ENCODE measurements at places on chromosomes 5 and 9. TPM values are rescaled to one million over a fixed set of nuclear protein-coding genes. Genes with fewer than 3 reads are reported as not detected.

GRCh38 chr5:139765409-139766217 is 30.0 kb upstream of the PSD2 start:
- DNase-seq: peak; percentile 86
- H3K4me1 ChIP-seq: peaks cover 8% of the 10 kb centered on the region
- H3K27ac ChIP-seq: no peak overlapping the region
- no peaks in the 10 kb centered on the region for H3K36me3 ChIP-seq
- peaks cover 24% of the 10 kb centered on the region for H3K27me3 ChIP-seq
- peak overlapping the region; percentile 62 for H3K4me3 ChIP-seq

GRCh38 chr9:76137931-76138330 is 247.5 kb downstream of the PCSK5 start:
- H3K36me3 ChIP-seq: peaks cover 11% of the 10 kb centered on the region
- H3K27me3 ChIP-seq: no peaks in the 10 kb centered on the region
- H3K4me1 ChIP-seq: peaks cover 9% of the 10 kb centered on the region
- H3K4me3 ChIP-seq: no peak overlapping the region

DNA sequence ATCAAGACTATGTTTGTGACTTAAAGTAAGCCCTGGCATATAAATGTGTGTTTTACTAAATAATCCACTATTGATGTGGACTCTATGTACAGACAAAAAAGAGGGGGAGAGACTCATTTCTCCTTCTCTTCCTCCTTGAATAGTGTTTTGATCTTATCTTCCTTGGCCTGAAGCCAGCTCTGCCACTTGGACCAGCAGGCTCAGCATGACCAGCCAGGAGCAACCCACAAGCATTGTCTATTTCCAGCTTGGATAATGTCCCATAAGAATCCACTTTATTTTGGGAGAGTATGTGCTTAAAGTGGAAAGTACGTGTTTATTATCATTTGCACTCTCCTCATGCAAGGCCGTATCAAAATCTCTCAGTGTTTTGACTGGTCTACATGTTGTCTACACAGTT is 23.8 kb upstream of the SLC46A2 start:
- DNase-seq: no peak
- H3K27me3 ChIP-seq: peaks cover 2% of the 10 kb centered on the region
- H3K27ac ChIP-seq: no peak overlapping the region
- H3K4me3 ChIP-seq: no peak overlapping the region
- H3K4me1 ChIP-seq: no peaks in the 10 kb centered on the region

Gene INVS
- 7.3 TPM for total RNA-seq

DNA sequence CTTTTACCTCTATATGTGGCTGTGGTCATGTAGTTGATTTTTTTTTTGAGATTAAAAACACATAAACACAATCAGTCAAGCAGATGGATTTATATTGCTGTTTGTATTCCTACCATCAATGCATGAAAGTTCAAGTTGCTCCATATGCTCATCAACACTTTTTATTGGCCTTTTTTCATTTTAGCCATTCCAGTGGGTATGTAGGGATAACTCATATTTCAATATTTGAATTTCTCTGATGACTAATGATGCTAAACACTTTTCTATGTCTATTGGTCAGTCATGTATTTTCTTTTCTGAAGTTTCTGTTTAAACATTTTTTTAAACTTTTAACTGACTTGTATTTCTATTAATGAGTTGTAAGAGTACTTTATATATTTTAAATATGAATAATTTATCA is 445.4 kb upstream of the RGMB start:
- H3K4me3 ChIP-seq: no peak overlapping the region
- no peaks in the 10 kb centered on the region for H3K27me3 ChIP-seq
- no peak overlapping the region for H3K27ac ChIP-seq
- no peak for DNase-seq

DNA sequence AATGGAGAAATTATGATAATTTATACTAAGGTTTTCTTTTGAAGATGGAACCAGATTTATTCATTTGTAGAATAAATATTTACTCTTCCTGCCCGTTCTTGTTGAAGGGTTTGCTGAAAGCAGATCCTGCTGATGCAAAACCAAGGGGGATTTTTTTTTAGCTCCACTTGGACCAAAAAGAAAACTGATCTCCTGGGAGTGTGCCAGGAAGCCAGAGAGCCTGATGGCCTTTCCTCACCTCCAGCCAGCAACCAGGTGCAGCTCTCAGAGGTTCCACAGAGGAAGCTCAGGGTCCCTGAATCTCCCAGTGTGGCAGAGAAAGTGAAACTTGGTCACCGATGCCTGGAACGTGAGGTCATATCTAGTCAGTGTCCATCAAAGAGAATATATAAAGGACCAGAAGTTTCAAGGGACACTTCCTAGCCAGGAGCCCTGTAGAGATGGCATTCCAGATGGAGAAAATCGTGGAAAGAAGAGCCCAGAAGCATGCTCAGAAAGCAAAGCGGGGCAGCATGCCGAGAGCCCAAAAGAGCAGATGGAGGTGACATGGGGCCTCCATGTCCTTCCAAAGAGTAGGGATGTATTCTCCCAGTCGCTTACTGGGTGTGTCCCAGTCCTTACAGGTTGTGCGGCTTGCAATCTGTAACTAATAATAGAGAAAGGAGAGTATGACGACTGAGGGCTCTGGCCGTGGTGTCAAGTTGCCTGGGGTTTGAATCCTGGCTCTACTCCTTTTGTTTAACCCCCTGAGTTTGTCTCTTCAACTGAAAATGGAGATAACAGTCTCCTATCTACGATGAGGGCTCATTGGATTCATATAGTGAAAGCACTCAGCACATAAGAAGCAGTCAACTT is 12.2 kb downstream of the AFAP1L1 start:
- H3K27ac ChIP-seq: no peak overlapping the region
- no peaks in the 10 kb centered on the region for H3K36me3 ChIP-seq
- no peak for DNase-seq
- no peak overlapping the region for H3K4me3 ChIP-seq

Gene ASPN
- not detected for total RNA-seq

Gene GALNT10
- 42.8 TPM for total RNA-seq

DNA sequence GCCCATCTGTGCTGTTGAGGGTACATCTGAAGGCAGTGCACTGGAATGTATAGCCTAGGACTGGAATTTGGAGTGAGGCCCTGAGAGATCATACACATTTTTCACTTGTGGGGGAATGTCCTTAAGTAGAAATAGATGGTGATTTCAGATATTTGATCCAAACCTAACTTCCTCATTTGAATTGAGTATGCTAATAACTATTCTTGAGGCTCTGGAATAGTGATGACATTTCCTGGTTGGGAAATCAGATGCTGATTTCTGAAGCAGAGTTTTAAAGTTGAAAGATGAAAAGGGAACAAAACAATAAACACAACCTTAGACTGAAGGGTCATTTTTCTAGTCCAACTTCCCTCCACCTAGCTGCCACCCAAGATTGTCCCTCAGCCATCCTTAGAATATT is 163.0 kb upstream of the CCDC152 start:
- no peaks in the 10 kb centered on the region for H3K4me1 ChIP-seq
- H3K4me3 ChIP-seq: no peak overlapping the region
- no peak overlapping the region for H3K27ac ChIP-seq
- peaks cover 20% of the 10 kb centered on the region for H3K27me3 ChIP-seq
- H3K36me3 ChIP-seq: no peaks in the 10 kb centered on the region
- DNase-seq: no peak

DNA sequence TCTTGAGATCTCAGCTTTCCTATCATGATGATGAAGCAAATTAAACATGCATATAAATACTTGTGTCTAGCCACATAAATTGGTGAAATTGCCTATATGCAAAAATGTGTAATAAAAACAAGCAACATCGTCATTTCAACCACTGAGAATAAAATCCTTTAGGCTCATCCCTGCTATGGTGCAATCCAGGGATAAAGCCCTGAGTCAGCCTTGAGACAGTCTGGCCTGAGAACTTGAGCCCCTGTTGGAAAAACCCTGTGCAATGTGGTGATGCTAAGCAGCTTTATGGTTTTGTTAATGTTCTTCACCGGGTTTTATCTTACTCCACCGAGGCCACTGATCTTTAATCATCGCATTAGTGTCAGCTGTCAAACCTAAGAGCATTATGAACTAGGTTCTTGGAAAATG is 170.5 kb downstream of the DCP2 start:
- H3K27ac ChIP-seq: no peak overlapping the region
- H3K4me1 ChIP-seq: no peaks in the 10 kb centered on the region
- DNase-seq: no peak
- no peaks in the 10 kb centered on the region for H3K36me3 ChIP-seq
- H3K4me3 ChIP-seq: no peak overlapping the region

Gene FBP1
- total RNA-seq: 1.5 TPM

Gene GMCL2
- not detected for total RNA-seq

DNA sequence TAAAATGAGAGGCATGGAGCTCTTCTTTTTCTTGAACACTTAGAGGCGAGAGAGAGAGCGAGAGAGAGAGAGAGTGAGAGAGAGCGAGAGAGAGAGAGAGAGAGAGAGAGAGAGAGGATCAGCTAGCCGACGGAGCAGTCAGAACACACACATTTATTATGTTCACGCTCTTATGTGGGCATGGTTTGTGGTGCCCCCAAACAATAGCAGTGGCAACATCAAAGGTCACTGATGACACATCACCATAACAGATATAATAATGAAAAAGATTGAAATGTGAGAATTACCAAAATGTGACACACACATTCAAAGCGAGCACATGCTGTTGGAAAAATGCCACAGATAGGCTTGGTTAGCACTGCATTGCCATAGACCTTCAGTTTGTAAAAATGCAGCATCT is 116.1 kb downstream of the KDM4C start:
- no peak overlapping the region for H3K4me3 ChIP-seq
- H3K36me3 ChIP-seq: peaks cover 12% of the 10 kb centered on the region
- peaks cover 34% of the 10 kb centered on the region for H3K4me1 ChIP-seq
- H3K27ac ChIP-seq: no peak overlapping the region
- no peaks in the 10 kb centered on the region for H3K27me3 ChIP-seq

DNA sequence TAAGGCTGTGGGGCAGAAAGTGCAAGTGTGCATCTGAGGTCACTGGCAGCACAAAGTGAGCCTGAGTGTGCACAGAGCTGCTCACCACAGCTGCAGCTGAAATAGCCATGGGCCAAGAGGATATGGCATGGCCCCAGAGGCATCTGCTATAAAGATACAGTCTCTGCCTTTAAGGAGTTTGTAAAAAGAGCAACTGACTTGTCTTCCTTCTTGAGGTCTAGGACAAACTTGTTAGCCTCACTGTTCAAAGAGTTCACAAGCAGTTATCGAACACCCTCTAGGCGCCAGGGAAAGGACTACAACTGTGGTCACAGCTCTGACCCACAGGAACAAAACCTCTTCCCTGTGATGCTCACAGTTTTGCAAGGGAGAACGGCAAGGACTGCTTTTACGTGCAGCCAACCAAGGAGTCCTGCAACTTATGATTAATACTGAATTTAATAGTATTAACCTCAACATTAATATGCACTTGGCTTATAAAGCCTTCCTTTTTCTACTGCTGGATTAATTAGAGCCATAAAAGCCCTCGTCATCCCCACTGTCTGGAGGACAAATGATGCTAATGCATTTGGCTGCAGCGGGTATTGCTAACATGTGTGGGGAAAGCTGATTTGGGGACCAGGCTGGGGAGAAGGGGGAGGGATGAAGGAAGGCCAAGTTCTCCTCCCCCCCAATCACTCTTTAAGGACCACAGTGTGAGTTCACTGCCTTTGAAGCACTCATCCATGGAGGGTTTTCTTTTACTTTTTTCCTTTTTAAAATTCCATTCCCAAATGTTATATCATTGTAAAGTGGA is 189.8 kb upstream of the TRIM32 start:
- H3K27me3 ChIP-seq: no peaks in the 10 kb centered on the region
- H3K36me3 ChIP-seq: peaks cover 5% of the 10 kb centered on the region
- no peak overlapping the region for H3K27ac ChIP-seq
- DNase-seq: no peak
- no peaks in the 10 kb centered on the region for H3K4me1 ChIP-seq

Gene SLC45A2
- not detected for total RNA-seq

- no peak overlapping the region for H3K4me3 ChIP-seq
- DNase-seq: no peak
- no peaks in the 10 kb centered on the region for H3K4me1 ChIP-seq
- H3K27me3 ChIP-seq: no peaks in the 10 kb centered on the region
- H3K27ac ChIP-seq: no peak overlapping the region
Measured at GRCh38 chr5:145470396-145470979, 364.7 kb downstream of the PRELID2 start.

Gene AJM1
- total RNA-seq: 1.7 TPM

- DNase-seq: no peak
- H3K36me3 ChIP-seq: peaks cover 39% of the 10 kb centered on the region
- no peak overlapping the region for H3K27ac ChIP-seq
- no peaks in the 10 kb centered on the region for H3K27me3 ChIP-seq
Measured at GRCh38 chr9:113185271-113185670, 34.5 kb downstream of the SLC31A2 start.

DNA sequence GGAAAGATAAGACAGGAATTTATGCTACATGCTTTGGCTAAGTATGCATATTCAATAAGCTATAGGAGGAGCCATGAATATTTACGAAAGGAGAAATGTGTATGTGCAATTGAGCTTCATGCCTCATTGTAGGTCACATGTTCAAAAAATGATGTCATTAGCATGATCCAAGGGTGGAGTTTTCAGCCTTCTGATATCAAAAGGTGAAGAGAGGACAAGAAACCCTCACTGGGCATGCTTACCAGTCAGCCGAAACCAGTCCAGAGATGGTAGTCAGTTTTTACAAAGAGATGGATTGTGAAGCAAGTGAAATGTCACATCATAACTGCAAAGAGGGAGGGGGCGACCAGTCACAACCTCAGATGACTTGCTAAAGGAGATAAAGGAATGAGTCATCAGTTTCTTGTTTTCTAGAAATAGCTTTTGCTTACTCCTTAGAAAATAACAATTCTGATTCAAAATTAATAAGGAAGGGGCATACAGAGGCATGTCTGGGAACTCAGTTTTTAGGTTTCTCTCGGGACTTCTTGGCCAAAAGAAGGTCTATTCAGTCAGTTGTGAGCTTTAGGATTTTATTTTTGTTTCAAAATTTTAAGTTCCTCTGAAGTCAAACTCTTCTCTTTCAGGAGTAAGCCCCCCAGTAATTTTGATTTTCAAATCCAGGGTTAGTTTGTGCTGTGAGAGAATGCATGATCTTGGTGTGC is 1067.8 kb upstream of the EDIL3 start:
- H3K27me3 ChIP-seq: no peaks in the 10 kb centered on the region
- H3K36me3 ChIP-seq: no peaks in the 10 kb centered on the region
- H3K4me1 ChIP-seq: no peaks in the 10 kb centered on the region
- no peak overlapping the region for H3K27ac ChIP-seq

GRCh38 chr9:25994605-25995004 is 316.4 kb upstream of the TUSC1 start:
- no peak overlapping the region for H3K27ac ChIP-seq
- no peak overlapping the region for H3K4me3 ChIP-seq
- H3K36me3 ChIP-seq: no peaks in the 10 kb centered on the region
- DNase-seq: no peak
- no peaks in the 10 kb centered on the region for H3K4me1 ChIP-seq
- no peaks in the 10 kb centered on the region for H3K27me3 ChIP-seq

Gene CNTFR
- total RNA-seq: not detected

Measured in activated naive CD4-positive, alpha-beta T cell treated with anti-CD3 and anti-CD28 coated beads for 36 hours (primary cell).